ENCODE measurements at places on chromosomes 5 and 9.

DNA sequence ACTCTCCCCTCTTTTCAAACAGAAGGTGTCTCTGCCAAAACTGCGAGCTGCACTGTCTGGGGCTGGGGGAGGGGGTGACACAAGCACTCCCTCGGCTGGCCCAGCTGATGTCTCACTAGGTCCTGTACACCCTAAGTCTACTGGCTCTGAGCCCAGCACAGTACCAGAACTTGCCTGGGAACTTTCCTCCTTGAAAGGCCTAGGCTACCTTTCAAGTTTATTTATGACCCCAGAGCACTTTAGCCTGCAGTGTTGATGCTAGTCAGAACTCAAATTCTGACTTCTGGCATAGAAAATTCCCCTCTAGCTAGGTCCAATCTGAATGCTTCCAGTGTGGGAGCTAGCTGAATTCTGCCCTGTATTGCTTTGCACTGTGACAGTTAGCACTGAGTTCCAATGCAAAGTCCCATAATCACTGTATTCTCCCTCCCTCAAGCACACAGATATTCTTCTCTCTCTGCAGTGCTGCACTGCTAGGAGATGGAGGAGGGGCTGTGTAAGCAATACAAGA is 10.5 kb downstream of the LURAP1L start:
- DNase-seq = no peak

- no peak for DNase-seq
Observed at GRCh38 chr5:38979535-38979934, 94.7 kb downstream of the RICTOR start.

- DNase-seq = peak; percentile 71
Observed at GRCh38 chr5:181205761-181206649, 1.0 kb upstream of the TRIM7 start.

DNA sequence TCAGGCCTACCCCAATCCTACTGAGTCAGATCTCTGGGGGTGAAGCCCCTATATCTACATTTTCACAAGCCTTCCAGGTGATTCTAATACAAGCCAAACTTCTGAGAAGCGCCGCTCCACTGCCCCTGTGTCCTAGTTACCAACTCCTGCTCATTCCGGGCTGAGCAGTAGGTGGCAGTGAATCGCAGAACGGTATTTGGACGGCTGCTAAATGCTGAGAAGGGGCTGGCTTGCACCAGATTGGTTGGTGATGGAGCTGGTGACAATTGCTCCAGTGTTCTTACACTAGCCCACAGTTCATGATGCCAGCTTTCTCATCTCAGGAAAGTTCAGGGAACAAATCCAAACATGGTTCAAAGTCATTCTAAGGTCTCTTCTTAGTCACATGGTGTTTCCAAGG is 31.1 kb upstream of the FGF1 start:
- peak; percentile 39 for DNase-seq

DNA sequence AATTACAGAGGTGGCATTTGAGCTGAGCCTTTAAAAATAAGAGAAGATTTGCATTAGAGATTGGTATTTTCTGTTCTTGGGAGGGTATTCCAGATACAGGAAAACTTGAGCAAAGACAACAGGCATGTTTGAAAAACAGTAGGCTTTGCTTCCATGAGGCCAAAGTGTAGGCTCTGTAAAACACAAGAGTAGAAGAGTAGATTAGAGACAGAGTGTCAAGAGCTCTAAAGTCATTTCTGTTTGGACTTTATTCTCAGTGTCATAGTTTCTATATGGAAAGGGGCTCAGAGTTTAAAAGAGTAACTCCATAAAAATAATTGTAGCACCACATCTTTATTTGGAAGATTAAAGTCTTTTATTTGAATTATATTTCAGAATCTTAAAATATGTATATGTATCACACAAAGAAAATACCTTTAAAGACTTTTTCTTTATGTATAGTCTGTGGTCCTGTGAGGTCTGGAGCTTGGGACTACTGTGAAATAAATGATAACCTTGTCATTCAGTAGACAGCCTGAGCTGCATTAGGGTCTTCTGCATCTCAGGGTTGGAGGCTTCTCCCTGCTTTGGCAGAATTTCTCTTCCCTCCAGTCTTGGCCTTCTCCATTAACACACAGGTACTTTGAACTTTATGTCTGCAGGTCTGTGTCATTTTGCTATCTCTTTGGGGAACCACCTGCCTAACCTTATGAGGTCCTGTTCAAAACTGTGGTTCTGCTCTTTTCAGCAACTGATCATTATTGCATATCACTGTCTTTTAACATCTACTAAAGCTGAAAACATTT is 73.6 kb downstream of the ZSWIM6 start:
- no peak for DNase-seq

- DNase-seq = no peak
Observed at GRCh38 chr5:51395666-51396356, 12.6 kb downstream of the ISL1 start.

- DNase-seq = no peak
Observed at GRCh38 chr9:115192835-115193525, 75.0 kb upstream of the TNC start.

DNA sequence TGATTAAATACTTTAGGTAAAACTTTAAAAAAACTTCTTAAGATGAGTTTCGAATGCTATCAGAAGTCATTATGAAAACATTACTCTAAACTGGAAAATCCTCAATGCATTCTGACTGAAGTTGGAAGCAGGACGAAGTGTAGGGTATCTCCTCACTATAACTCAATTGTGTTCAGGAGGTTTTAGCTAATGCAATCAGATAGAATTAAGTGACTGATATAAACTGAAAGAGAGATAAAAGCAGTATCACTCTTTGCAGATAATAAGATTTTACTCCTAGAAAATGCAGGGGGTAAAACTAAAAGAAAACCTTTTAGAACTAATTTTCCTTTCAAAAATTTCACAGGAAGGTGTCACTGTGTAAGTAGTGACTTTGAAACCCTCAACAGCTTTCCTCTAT is 22.1 kb downstream of the TAS2R1 start:
- no peak for DNase-seq

GRCh38 chr5:100788417-100788816 is 114.7 kb downstream of the ST8SIA4 start:
- no peak for DNase-seq

DNA sequence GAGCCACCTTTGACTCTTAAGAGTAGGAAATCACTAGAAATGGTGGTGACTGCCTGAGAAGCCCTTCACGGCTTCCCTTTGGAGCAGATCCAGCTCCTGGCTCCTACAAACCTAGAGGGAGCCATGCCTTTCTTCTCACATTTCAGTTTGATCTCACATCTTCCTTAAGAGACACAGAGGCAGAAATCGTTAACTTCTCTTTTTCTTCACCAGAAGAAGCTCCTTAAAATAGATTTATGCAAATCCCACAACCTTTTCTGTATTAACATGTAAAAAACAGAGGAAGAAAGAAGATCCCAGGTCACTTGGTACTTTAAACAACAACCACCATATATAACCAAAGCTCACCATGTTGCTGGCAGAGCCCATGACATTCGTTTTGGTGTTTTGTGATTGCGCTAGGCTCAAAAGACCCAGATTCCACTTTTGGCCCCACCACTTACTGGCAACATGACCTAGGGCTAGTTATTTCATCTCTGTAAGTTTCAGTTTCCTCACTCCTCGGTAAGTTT is 29.6 kb downstream of the PAX5 start:
- DNase-seq = no peak

DNA sequence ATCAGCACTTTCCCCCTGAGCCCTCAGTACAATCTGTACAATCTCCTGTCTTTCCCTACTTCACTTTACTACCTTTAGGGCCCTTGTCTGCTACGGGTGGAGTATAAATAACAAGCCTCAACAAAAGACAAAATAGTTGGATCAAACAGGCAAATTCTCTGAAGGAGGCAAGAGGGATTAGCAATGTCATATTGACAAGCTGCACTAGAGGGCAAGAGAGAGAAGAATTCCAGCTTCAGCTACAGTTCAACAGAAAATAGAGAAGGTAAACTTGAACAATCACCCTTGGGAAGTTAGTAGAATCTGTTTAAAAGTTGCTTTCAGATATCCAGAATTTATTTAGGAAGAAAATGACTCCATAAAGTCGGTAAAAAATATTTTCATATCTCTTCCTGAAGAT is 68.4 kb upstream of the IZUMO3 start:
- DNase-seq = no peak

- no peak for DNase-seq
Observed at GRCh38 chr9:34001298-34001697, 47.4 kb downstream of the UBAP2 start.

- no peak for DNase-seq
Observed at GRCh38 chr9:96555567-96556386, 63.9 kb downstream of the CDC14B start.
